ENCODE measurements at places on chromosomes 12 and 14.

- no peak for DNase-seq
Observed at GRCh38 chr12:93375906-93376305, 1.8 kb upstream of the NUDT4 start.

GRCh38 chr12:40331886-40332285 lies 107.1 kb downstream of the LRRK2 start:
- DNase-seq = no peak

DNA sequence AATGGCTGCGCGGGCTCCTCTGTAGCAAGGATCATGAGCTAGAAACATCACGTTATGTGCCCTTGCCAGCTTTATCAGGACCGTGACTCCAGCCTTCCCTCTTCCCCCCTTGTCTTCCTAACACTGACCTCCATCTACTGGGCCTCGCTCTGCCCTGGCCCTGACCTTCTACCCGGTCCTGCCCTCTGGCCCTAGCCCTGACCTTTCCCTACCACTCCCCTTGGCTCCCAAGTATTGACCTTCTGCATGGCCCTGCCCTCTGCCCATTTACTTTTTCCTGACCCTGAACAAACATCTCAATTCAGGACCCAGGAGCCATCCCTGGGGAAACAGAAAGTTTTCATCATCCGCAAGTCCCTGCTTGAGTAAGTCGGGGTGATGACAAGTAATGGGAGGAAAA lies 2.0 kb downstream of the SOAT2 start:
- DNase-seq = no peak

GRCh38 chr12:116610971-116611541 lies 51.9 kb downstream of the MAP1LC3B2 start:
- no peak for DNase-seq

All from COR-L47 (cell line).